NCI-H1436 treated with DMSO at 0.1 percent for 48 hours (cell line): ENCODE measurements at places on chromosomes 7 and 10.

DNA sequence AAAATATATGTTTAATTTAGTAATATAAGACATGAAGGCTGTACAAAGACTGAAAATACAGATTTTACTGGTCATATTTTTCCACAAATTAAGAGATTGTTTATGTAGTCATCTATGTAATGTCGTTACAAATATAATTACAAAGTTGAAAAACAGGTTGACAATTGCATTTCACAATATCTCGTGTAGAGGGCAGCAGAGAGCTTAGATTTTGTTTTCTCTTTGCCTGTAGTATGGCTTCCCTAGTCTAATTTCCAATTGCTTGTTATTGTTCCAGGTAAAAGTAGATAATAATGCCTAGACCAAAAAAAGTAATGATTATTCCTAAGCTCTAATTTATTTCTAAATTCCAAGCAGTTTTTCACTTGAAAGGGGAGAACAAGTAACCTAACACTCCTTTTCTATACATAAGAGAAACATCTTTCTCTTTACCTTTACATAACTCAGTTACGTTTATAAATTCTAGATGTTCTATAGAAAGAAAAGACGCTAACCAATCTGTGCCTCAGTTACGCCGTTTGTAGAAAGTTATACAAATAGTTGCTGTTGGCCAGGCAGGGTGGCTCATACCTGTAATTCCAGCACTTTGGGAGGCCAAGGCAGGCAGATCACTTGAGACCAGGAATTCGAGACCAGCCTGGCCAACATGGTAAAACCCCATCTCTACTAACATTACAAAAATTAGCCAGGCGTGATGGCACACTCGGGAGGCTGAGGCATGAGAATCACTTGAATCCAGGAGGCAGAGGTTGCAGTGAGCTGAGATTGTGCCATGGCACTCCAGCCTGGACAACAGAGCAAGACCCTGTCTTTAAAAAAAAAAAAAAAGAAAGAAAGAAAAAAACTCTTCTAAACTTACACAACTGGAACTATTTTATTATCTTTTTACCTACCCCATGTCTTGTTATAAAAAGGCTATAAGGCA lies 30.0 kb downstream of the NET1 start:
- no peak for DNase-seq

GRCh38 chr10:13729586-13730305 lies 143.0 kb downstream of the PRPF18 start:
- DNase-seq = no peak

DNA sequence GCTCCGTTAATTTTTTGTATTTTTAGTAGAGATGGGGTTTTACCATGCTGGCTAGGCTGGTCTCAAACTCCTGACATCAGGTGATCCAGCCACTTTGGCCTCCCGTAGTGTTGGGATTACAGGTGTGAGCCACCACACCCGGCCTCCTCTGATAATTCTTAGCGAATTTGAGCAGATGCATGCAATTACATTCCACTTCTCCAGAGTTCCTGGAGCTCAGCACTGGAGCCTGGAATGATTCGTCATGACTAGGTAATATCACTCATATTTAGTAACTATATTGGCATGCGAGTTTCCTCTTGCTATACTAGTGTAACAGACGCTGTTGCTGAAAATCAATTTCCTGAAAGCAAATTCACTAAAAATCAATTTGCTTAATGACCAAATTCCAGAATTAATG lies 86.8 kb downstream of the MKX start:
- no peak for DNase-seq

- DNase-seq = no peak
Measured at GRCh38 chr7:150413640-150414081, 34.5 kb downstream of the ZNF775 start.

DNA sequence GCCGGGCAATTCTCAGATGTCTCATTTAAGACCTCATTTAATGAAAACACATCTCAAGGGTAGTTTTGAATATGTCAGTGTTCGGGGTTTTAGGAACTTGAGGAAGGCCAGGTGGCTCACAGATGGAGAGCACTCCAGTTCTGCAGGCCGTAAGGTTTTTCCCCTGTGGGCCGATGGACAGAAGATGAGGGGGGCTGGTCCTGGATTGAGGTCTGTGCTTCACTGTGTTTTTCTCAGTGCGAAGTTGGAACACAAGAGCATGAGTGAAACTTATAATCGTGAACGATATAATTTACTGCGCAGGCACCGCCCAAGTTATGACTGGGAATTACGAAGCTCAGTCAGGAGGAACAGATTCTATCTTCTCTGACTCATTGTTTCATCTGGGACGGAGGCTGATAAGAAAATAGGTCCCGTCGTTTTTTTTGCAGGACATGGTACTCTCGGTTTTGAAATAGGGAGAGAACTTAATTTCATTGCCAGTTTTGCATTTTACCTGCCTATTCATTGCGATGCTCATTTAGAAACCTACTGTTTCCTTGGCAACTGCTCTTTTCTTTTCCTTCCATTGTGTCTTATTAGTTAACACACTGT lies 591.0 kb upstream of the PFKP start:
- no peak for DNase-seq
